Foreskin fibroblast (primary cell): ENCODE measurements at places on chromosomes 13 and 19.
A peak's percentile ranks its signal among the peaks of the same experiment; 100 is the strongest.

GRCh38 chr19:39677961-39678889 is 22.5 kb downstream of the LGALS16 start:
- DNase-seq, result no peak

DNA sequence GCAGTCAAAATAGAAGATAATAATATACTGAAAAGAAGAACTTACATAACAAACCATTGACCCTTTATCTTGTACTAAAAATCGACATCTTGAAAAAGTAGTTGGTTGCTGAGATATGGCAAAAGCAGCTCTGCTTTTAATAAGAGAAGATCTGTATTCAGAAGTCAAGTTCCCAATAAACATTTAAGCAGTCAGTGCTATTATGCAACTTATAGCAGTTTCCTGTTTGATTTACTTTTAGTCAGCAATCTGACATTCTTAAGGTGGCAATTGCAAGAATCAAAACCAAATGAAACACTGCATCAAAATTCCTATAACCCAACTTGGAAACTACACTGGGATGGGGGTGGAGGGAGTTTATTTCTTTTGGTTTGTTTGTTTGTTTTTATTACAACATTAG is 165.5 kb downstream of the TBC1D4 start:
- peak; percentile 22 for DNase-seq

DNA sequence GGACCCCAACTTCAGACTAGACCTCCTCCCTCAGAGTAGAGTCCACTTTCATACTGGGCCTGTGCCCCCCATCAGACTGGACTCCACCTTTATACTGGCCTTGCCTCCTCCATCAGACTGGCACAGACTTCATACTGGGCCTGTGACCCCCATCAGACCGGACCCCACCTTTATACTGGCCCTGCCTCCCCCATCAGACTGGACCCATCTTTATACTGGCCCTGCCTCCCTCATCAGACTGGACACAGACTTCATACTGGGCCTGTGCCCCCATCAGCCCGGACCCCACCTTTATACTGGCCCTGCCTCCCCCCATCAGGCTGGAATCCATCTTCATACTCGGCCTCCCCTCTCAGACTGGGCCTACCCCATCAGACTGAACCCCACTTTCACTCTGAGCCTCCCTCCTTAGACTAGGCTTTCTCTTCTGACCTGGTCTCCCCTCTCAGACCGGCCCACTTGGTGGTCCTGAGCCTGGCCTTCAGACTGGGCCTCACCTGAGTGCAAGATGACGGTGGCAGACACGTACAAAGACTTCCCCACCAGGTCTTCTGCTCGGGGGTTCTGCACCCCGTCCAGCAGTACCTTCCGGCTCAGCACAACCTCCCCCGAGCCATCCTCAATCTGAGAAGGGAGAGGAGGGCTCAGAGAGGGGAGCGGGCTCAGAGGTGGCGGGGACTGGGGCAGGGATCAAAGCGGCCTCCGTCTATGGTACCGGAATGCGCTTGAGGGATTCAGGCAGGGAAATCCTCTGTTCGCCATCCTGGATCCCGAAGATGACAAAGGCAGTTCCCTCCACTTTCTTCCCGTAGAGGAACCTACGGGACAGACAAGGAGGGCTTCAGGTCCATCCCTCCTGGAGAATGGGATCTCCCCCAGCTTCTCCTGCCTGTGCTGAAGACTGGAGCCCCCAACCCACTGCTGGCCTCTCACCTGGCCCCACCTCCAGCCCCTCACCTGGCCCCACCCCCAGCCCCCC is 7.5 kb downstream of the C3 start:
- no peak for DNase-seq

DNA sequence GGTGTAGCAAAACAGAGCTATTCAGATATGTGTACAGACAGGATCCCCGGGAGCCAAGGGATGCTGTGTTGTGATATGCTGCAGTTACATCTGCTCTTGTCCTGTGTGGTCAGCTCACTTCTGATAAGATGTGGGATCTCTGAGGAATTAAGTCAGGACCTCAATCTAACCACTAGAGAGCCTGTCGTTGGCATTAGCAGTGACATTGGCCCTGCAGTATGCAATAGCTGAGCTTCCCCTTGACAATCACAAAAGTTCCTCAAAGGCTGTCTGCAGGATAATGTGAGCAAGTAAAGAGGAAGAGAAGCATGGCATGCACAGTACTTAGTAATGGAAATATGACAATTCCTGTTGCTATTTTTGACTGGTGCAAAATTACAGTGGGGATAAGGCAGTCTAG is 203.4 kb upstream of the MIR17HG start:
- DNase-seq, result no peak

DNA sequence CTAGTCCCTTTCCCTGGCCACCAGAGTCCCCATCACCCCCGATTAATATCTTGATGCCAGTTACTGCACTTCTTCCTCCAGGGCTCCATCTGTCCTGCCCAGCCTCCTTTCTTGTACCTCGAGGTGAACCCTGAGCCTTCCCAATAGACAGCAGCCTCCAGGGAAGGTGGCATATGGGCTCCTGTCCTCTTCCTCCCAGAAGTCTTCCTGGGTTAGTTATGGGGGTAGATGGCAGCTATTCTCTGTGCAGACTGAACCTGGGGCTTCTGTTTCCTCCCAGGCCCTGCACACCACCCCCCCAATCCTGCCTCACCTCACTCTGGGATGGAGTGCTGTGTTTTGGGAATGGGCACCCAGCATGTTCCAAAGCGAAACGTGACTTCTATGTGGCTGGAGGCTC is 2.6 kb downstream of the RNF225 start:
- DNase-seq, result no peak

DNA sequence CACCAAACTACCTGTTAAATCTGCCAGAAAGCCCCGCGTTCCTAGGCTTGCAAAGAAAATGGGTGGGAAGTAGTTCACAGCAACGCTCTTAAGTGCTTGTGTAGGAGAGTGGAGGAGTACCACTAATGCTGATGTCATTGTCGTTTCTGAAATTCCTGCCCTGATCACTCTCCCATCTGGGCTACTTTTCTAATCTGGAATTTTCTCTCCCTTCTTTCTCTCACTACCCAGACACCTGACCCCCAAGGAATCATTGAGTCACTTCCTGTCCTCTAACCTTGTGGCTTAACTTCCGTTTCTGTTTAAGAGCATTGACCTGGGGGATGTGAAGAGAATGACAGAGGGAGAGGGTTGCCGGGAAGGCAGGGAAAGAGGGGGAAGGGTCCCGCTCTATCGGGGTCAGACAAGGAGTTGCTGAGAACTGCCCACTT is 98.7 kb downstream of the STARD13 start:
- DNase-seq, result no peak

GRCh38 chr13:20512042-20512683 is 13.5 kb downstream of the CRYL1 start:
- DNase-seq, result no peak

DNA sequence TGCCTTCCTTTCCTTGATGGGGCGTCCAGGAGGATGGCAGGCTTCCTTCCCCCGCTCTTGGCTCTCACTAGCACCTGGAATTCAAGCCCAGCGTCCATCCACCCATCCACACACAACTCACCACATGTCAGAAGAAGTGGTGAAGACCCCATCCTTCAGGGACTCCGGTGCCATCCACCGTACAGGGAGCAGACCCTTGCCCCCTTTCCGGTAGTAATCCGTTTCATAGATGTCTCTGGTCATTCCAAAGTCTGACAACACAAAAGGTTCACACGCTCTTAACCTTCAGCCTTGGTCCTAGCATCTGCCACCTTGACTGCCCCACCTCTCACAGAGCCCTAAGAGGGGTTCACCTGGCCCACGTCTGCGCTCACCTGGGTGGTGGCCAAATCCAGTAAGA is 51.0 kb downstream of the ZNF557 start:
- no peak for DNase-seq

- DNase-seq, result peak; percentile 87
These were observed 4.3 kb downstream of the CD37 start for GRCh38 chr19:49339301-49340068.

GRCh38 chr13:42041011-42041683 is 7.3 kb upstream of the DGKH start:
- no peak for DNase-seq

DNA sequence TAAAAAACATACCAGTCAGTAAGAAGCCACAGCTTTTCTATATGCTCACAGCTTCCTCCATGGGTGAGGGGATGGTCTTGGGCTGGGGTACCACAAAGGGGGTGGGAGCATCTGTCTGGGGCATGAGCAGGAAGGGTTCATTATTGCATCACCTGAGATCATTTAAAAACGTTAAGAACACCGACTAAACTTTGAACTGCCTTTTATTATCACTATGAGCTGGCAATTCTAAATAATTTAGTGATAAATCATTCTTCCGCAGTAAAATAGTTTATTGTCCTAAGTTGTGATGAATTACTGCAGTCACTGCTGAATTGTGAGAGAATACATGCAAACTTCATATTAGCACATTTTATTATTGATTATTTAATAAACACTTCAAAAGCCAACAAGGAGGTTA is 71.6 kb downstream of the KL start:
- no peak for DNase-seq

GRCh38 chr13:65623148-65623547 is 1607.0 kb downstream of the PCDH9 start:
- no peak for DNase-seq

DNA sequence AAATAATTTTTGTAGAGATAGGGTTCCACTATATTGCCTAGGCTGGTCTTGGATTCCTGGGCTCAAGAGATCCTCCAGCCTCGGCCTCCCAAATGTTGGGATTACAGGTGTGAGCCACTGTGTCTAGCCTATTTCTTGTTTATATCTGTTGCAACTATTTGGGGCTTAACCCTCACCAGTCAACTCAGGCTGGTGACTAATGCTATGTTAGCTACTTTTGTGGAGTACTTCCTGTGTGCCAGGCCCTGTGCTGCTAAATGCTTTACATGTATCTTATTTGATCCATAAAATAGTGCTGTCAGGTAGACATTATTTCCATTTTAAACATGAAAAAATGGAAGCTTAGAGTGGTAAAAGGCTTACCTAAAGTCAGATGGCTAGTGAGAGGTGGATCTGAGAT is 13.8 kb downstream of the CEACAM1 start:
- DNase-seq, result no peak

DNA sequence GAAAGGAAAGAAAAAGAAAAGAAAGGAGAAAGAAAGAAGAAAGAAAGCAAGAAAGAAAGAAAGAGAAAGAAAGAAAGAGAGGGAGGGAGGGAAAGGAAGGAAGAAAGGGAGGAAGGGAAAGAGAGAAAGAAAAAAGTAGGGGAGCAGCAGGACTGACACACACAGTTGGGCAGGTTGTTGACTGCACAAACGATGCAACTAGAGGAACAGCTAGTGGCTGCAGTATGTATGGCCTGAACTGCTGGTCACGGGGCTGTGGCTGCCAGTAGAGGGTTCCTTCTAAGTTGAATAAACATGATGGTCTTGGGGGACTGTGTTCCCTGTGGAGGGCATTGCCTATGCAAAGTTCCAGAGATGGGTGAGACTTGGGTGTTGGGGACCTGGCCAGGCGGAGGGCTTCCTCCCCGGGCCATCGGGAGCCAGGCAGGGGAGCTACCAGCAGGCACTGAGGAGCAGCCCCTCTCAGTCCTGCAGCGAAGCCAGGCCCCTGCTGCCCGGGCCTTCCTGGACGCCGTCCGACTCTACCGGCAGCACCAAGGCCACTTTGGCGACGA is 16.7 kb upstream of the COLGALT1 start:
- DNase-seq, result no peak

DNA sequence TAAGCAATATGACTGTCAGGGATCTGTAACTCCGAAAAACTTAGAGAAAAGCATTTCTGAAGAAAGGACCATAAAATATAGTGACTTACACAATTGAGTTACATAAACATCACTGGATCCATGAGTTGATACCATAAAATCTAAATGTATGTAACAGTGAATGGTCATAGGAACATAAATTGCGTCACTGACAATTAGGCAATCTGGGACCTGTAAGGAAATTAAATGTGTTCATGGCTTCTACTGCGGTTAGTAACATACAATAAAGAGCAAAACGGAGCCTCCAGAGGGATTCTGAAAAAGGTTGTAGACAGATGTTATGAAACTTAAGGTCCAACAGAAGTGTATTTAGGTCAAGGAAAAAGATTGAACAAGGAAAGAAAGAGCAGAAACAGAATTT is 27.1 kb downstream of the POU4F1 start:
- DNase-seq, result no peak

GRCh38 chr19:42229301-42229854 is 9.3 kb downstream of the ZNF526 start:
- no peak for DNase-seq

GRCh38 chr19:1018932-1019615 is 1.8 kb downstream of the TMEM259 start:
- DNase-seq, result no peak

GRCh38 chr13:75913925-75914324 is 277.8 kb downstream of the LMO7 start:
- DNase-seq, result no peak

DNA sequence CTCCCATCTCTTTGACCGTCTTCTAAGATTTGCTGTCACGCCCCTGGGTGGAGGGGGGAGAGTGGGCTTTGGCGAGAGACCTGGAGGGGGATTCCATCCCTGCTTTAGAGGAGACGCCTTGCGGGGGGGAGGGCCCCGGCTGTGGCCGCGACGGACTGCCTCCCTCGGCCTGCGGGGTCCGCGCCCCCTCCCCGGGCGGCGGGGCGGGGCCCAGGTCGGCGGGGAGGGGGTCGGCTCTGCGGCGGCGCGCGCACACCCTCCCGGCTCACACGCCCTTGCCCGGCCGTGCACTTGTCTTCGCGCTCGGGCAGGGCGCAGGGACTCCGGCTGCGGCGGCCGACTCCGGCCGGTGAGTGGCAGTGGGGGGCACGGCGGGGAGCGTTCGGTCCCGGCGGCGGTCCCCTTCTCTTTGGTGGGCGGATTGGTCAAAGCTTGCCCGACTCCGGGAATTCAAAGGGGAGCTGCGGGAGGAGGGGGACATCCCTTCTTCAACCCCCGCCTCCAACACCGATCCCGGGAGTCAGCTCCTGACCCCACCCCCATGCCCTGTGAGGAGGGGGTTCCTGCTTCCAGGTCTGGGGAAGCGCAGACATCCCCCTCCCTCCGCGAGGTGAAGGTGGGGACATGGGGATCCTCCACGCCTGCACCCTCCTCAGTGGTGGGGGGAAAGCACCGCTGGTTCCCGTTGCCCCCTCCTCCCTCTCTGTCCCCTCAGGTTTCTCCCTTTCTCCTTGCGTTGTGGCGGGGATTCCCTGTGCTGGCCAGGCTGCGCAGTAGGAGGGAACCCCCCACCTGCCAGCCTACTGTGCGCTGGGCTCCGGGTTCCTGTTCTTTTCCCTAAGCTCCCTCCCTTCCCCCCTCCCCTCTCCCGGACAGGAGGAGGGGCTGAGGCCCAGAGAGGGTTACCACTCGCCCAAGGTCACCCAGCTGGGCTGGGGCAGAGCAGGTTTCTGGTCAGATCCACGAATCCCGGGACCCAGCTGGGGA is 14.6 kb upstream of the KCNN1 start:
- no peak for DNase-seq

- peak; percentile 99 for DNase-seq
These were observed 300.5 kb downstream of the SPRY2 start for GRCh38 chr13:80040196-80040980.

DNA sequence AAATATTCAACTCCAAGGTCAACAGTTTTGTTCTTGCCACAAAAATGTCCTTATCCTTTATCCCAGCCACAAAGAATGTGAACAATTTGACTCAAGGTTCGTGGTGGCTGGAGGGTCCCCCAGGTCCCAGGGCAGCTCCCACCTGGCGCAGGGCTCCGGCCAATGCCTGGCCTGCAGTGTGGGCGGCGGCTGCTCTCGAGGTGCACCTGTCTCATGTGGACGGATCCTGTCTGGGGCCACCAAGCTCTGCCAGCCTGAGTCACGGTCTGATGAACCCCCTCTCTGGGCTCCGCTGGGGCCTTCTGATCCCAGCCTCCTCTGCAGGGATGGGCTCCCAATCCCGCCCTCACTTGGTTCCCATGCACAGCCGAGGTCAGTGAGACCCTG is 49.4 kb downstream of the GAS6 start:
- no peak for DNase-seq

- DNase-seq, result peak; percentile 80
These were observed 11.3 kb downstream of the DPY19L3 start for GRCh38 chr19:32416749-32417456.
